ENCODE measurements at places on chromosomes 2 and 18.

- DNase-seq, result no peak
Observed at GRCh38 chr18:28039078-28039477, 137.9 kb downstream of the CDH2 start.

DNA sequence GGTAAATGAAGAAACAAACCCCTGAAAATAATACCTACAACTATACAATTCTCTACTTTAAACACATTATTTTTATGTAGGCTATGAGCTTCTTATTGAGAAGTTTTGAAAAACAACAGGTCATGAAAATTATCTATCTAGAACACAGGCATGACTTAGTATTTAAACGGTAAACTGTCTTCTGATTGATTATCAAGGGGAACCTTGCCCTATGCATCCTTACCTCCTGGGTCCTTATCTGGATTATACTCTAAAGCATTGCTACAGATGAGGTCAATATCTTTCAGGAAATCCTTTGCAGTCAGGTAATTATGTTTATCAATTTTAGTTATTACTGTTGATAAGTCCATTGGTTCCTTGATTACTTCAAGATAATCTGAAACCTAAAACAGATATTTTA lies 144.3 kb downstream of the ATAD2B start:
- DNase-seq, result no peak

DNA sequence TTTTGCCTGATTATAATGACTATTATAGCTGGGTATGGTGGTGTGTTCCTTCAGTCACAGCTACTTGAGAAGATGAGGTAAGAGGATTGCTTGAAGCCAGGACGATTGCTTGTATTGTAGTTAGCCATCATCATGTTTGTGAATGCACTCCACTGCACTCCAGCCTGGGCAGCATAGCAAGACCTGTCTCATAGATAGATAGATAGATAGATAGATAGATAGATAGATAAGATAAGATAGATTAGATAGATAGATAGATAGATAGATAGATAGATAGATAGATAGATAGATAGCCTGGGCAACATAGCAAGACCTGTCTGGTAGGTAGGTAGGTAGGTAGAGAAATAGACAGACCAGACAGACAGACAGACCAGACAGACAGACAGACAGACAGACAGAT lies 127.3 kb downstream of the MGAT5 start:
- DNase-seq, result no peak

GRCh38 chr2:227748079-227748478 lies 2.4 kb downstream of the SCYGR8 start:
- no peak for DNase-seq

DNA sequence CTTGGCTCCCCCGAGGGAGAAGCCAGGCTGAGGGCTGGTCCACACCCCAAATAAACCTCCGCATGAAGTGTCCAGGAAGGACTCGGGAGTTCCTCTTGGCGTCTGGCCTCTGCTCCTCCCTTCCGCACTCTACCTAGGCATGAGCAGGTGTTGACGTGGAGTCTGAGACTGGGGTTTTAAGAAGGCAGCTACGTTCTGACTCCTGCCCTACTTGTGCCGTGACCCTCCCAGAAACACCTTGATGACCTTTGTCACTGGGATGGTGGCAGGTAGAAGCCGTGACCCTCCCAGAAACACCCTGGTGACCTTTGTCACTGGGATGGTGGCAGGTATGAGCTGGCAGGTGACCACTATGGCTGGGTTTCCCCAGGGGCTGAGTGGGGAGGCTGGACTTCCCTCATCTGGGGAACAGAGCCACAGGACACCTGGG lies 54.8 kb downstream of the HS6ST1 start:
- no peak for DNase-seq

DNA sequence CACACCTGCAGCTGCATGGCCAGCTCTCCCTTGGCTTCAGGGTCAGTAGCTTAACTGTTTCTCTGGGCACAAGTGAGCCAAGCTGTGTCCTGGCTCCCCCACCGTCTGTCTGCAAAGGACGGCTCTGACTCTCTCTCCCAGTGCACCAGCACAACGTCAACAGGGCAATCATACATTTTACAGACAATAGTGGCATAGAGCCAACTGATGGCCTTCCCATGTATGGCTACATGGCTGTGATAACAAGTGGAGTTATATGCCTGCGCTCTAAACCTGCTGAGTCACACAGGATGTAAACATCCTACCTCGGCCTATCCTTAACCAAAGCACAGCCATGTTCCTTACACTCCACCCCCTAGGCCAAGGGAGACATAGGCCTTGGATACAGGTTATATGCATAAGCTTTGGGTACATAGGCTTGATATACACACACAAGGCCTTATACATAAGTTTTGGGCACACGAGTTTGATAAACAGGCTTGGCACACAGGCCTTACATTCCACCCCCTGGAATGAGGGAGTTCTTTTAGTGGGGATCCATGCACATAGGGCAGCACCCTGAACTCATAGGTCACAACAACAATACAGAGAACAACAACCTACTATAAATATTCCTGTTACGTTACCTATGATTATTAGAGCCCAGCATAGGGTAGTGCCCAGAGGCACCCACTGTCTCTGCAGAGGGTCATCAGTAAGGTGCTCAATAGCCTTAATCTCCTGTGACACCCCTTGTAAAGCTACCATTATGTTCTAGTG lies 17.7 kb downstream of the PHOSPHO2 start:
- DNase-seq, result no peak

DNA sequence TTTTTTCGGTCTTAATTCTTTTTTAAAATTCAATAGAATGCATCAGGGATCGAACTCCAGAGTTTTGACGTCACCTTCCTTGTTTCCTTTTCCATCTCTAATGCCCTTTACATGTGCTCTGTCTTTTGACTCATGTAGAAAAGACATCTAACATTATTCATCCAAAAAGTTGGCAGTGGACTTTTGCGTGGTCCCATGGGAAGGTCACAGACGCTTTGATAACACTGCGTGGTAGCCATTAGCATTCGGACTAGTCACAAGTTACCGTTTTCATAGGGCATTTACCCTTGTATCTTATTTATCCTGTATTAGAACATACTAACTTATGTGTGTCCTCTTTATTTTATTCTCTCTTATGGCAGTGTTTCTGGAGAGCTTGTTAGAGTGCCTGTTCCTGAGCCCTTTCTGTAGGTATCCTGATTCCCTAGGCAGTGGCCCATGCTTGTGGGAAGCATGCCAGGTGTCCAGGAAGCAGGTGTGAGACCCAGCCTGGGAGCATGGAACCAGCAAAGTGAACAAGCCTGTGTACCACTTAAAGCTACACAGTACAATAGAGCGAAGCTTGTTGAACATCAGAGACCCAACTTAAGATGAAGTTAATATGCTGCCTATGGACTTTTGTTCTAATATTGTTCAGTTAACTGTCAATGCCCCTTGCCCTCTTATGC lies 73.6 kb upstream of the RBM44 start:
- no peak for DNase-seq

GRCh38 chr18:49100226-49100968 lies 149.6 kb upstream of the SMAD7 start:
- DNase-seq, result no peak

GRCh38 chr2:11056614-11057013 lies 98.7 kb upstream of the SLC66A3 start:
- DNase-seq, result no peak

DNA sequence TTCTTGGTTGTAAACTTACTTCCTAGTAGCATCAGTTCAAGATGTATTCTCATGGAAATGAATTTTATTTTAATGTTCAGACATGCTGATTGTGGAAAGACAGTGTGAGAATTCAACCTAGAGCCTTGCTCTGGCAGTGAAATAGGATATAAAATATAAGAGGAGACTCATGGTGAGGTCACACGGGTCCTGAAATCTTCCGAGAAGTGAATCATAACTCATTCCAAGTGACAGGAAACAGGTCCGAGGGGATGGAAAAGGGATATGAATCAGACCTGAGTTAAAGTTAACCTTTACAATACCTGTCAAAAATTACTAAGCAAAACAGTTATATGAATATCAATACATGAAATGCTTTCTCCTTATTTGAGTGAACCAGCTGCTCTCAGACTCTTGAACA lies 185.2 kb upstream of the LRRTM1 start:
- DNase-seq, result no peak

DNA sequence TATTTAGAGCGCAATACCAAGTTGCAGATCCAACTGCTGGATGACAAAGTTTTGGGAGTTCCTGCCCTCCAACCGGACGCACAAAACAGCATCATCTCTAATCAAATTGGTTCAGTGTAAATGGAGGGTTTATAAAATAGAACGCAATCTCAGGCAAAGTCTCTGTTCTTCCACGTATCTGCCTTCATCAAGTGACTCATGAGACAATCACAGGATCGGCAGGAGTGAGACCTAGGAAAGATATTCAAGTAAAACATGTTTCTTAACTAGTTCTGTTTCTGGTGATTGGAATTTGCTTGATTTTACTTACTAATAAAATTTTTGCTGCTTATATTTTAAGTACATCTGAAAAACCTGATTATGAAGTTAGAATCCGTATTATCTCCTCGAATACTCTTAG lies 7.6 kb downstream of the FZD5 start:
- DNase-seq, result no peak

- DNase-seq, result no peak
Observed at GRCh38 chr2:23745068-23745725, 181.7 kb downstream of the ATAD2B start.

DNA sequence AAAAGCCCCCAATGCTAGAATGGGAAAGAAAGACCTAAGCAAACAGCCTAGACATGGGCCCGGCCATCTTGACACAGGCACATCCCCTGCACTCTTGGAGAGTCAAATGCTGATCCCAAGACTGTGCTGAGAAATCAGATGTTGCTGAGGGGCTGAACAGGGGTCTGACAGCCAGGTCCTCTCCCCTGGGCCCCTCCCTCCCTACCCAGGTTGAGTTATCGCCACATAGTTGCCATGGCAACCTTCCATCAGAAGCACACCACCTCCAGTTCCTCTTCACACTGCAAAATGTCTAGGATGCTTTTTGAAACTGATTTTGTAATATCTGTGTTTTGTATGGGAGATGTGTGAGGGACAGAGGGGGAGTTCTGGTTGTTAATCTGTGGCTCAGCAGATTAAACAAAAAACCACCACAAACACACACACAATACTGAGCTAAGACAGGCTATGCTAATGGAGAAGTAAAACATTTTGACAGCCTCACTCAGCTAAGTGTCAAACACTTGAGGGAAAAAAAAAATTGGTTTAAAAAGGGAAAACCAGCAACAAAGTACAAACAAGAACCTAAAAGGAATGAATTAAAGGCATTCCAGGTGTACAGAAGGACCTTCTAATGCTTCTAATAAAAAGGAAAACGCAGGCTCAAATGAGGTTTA lies 88.2 kb downstream of the TMEM163 start:
- no peak for DNase-seq

DNA sequence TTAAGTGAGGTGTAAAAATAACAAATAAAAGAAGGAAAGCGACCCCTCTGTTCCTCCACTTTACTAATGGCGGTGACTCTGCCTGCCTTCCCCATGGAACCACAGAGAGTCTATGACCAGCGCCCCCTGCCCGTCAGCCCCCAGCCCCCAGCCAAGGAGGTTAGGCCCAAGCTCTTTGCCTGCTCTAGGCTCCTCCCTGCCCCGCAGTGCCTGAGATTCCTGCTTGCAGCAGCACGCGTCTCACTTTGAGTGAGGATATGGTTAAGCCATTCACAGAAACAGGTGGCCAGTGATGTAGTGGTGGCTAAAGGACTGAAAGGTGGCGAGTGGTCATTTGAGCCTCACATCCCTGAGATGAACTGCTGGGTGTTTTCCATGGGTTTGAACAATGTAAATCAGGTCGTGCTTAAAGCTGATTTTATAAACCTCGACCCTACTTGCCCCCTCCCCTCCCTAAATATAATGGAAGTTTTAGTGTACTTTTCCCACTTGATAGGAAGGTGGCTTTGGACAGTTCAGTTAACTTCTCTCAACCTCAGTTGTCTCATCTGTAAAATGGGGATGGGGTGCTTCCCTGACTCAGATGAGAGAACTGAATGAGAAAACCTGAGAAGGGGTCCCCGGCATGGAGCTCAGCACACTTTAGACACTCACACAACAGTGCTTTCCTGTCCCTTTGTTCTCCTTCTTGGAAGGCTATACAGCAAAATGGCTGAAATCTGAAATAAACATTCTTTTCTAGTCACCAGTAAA lies 46.5 kb downstream of the IL1RL2 start:
- DNase-seq, result no peak

DNA sequence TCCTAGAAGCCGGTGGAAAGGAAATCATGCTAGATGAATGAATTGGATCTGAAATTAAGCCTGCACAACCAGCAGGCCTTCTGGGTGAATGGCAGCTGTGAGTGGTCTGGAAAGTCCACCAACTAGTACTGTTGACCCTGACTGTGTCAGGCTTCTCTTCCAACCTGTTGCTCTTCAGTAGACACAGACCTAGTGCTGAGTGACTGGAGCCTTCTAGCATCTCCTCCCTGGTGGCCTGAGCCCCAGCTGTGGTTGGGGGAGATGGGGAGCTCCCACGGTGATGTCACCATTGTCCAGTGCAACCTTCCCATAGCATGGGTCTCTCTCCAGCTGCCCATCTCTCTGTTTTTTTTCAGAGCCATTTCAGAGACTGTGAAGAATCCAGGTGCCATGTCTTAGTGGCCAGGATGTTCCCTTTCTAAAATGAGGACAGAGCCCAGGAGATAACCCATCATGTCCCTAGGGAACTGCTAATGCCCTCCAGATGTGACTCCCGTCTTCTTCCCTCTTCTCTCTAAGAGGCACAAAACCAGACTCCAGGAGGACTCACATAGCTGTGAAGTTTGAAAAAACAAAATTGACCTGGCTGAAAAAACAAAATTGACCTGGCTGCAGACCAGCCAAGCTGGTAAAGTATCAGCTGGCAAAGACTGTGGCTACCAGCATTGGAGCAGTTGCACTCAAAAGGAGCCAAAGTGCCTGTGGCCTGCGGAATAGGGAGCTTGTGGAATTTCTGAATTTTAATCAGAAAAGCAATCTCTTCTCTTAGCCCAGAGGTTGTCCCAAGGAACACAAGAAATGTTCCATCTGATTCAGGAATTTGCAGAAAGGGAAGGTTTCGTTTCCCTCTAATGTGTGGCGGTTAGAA lies 67.4 kb upstream of the RPL31 start:
- no peak for DNase-seq

GRCh38 chr18:52322307-52322706 lies 17.7 kb upstream of the DCC start:
- no peak for DNase-seq

DNA sequence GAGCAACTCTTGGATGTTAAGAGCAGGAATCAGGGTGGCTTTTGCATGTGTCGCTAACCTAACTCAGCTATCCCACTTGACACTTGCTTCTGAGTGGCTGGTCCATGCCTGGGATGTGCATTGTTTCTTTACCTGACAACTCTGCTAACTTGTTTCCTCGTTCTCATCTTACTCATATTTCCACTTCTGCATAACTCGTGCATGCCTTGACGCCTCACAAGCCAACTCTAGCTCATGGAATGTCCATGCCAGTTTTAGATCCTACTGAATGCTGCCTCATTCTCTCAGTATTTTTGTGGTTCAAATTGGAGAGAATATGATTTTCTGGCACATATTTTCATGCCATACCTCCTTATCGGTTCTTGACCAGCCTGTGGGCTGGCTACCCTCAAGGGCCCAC lies 52.5 kb downstream of the CDCA7 start:
- no peak for DNase-seq

- DNase-seq, result no peak
Observed at GRCh38 chr2:183463821-183464220, 339.6 kb downstream of the NUP35 start.
